SK-N-DZ (cell line): ENCODE measurements at places on chromosomes 5 and 9.

GRCh38 chr5:32973646-32974045 lies 262.5 kb downstream of the NPR3 start:
- DNase-seq = no peak

DNA sequence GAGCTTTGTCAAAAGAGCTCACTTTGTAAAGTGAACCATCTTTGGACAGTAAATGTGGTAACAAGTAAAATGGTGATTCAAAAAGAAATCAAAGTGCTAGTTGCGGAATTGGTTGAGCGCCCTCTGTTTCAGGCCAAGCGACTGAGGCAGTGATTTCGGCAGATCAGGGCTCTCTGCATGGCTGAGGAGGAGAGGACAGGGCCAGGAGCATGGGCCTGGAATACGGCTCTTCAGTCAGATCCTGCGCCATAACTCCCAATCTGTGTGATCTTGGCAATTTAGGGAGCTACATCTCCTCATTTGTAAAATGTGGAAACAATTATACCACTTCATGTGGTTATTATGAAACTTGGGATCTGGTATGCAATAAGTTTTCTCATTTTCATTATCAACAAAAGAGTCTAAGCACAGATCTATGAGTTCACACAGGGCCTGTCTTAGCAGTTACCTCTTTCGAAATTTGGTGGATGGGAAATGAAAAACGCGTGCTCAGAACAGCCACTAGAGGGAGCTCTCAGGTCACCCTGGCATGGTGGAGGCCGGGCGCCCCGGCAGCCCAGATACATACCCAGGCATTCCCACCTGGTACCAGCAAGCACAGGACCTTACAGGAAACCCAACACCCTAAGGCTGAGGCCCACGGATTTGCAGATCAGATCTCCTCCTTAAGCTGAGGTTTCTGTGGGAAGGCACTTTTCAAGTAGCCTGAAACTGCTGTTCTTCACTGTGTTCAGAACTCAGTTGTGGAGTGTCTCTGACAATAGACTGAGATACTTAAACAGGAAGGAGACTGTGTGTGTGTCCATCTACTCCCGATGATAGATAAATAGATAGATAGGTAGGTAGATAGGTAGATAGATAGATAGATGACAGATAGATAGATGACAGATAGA lies 303.7 kb downstream of the RAB3C start:
- DNase-seq = peak; percentile 75

DNA sequence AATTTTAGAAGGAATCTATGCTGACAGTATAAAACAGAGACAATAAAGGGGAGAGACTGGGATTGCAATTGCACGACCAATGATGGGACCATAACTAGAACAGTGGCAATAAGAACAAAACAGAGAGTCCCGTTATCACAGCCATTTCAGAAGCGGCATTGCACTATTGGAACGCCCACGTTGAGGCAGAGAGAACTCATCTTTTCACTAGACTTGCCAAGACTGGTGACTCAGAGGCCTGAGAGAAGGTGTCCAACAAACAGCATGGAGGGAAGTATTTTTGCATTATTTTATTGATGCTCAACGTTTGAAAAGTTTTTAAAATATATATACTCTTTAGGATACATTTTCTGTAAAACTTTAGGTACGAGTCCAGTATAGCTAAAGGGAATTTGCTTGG lies 737.7 kb downstream of the TLE1 start:
- peak; percentile 15 for DNase-seq

GRCh38 chr5:92850886-92851285 lies 730.1 kb downstream of the NR2F1-AS1 start:
- DNase-seq = no peak

GRCh38 chr5:145856285-145856818 lies 16.5 kb downstream of the GRXCR2 start:
- peak; percentile 67 for DNase-seq

- no peak for DNase-seq
Observed at GRCh38 chr5:45437752-45438151, 258.4 kb downstream of the HCN1 start.

GRCh38 chr5:112552791-112553190 lies 133.7 kb upstream of the EPB41L4A start:
- no peak for DNase-seq

- DNase-seq = peak; percentile 38
Observed at GRCh38 chr5:169563369-169563768, 20.2 kb upstream of the SPDL1 start.

DNA sequence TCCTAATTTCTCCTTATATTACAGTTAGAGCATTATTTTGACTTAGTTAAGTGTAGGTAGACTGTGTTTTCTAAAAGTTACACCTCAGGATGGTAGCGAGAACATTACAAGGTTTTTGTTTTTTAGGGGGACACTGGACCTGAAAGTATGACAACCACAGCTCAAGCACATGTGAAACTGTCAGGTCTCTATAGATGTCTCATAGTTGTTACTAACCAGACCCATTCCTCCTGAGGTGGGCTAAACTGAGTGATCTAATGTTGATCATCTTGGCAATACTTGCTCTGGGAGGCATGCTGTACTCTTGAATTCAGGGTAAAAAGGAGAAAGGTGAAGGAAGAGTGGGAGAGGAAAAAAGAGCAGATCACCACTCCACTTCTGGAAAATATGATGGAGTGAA lies 196.6 kb upstream of the RASEF start:
- no peak for DNase-seq

DNA sequence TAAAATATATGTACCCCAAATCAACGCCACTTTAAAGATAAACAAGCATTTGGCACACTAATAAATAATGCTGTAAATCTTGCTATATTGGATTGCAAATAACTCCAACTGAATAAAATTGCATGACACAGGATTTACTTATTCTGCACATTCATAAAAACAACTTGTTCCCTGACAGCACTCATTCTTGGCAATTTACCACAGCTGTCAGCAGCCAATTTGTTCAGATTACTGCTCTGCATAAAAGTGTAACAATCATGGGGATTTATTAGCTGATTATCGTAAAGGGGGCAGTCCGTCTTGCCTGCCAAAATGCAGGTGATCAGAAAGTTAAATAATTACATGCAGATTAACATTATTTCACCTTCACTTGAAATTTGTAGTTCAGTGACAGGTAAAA lies 285.3 kb downstream of the SLF1 start:
- no peak for DNase-seq

GRCh38 chr9:77177894-77178794 lies 810 bp downstream of the VPS13A start:
- peak; percentile 38 for DNase-seq

GRCh38 chr9:86062845-86063693 lies 36.3 kb downstream of the GOLM1 start:
- no peak for DNase-seq

DNA sequence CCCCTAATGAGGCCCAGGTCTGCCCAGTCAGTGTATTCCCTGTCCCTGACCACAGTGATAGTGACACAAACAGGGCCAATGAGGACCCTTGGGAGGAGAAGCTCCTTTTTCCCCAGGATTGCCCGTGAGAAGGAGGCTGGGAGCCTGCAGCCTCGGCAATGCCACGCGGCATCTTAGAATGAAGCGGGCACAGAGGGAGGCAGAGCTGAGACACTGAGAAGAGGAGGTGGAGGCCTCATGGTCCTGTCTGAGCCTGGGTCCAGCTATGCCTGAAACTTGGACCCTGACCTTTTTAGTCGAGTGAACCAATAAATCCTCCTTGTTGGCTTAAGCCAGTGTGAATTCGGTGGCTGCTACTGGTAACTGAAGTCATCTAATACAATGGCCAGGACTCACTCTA lies 28.4 kb downstream of the STC2 start:
- DNase-seq = no peak

GRCh38 chr9:74783408-74783807 lies 104.3 kb downstream of the TRPM6 start:
- DNase-seq = no peak

- DNase-seq = no peak
Observed at GRCh38 chr5:43601454-43602260, 1.3 kb upstream of the NNT start.

DNA sequence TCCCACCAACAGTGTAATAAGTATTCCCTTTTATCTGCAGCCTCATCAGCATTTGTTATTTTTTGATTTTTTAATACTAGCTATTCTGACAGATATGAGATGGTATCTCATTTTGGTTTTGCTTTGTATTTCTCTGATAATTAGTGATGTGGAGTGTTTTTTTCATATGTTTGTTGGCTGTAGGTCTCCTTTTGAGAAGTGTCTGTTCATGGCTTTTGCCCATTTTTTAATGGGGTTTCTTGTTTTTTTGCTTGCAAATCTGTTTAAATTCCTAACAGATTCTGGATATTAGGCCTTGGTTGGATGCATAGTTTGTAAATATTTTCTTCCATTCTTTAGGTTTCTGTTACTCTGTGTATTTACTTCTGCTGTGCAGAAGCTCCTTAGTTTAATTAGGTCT lies 445.4 kb upstream of the DAB2 start:
- DNase-seq = no peak

GRCh38 chr9:117485176-117485575 lies 70.3 kb upstream of the ASTN2 start:
- DNase-seq = no peak

GRCh38 chr9:87211669-87212068 lies 264.4 kb upstream of the GAS1 start:
- no peak for DNase-seq

DNA sequence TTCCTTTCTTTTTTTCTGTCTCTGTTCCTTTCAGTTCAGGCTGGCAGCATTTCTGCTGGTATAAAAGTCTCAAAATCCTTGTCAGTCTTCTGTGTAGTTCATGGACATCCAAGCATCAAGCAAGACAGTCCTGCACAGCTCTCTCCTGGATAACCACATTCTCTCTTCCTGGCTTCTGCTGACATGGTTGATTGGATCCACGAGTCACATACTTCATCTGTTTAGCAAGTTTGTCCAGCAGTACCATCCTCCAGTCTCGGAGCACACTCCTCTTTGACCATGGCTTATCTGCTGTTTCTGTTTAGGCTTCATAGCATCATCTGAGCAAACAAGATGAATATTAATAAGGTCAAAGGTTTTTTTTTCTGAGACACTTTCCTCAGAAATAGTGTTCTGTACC lies 220.8 kb downstream of the KDM4C start:
- no peak for DNase-seq

DNA sequence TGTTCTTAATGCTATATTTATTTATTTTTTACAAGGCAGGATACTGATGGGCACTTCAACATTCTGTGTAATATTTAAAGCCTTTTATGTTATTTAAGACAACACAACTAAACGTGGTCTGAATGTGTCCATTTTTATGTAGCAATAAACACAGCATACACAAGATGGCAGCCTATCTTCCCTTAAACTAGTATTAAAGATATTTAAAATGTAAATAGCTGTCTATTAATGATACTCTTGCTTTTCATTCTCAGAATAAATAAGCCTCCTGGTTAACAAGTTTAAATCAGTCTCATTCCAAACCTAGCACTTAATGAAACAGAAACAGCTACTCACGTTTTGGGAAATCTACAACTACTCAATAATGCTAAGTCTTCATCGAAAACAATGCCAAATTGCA lies 315.7 kb downstream of the MCTP1 start:
- no peak for DNase-seq

DNA sequence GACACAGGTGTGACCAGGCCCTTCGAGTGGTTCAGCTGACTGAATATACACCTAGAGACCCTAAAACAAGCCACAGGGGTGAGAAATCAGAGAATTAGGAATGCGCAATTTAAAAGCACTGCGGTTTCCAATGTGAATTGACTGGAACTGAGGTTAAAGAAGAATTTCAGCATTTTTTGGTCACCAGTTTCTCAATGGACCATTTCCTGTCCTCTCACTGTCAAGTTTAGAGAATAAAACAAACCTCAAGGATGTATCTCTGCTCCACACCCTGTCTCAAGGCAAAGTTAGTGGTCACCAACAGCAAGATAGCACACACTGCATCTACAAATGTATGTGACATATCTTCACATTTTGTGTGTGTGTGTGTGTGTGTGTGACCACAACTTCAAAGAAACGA lies 143.8 kb upstream of the MAP3K1 start:
- DNase-seq = no peak
